H7 (cell line): ENCODE measurements at places on chromosomes 2 and 18. TPM values are rescaled to one million over a fixed set of nuclear protein-coding genes. Genes with fewer than 3 reads are reported as not detected.

The PSTPIP2 gene
- 0.42 and 0.74 TPM in 2 replicates for total RNA-seq

The GLI2 gene
- total RNA-seq: 37.3 and 41.4 TPM in 2 replicates

The NCKAP5 gene
- 0.15 and 0.55 TPM in 2 replicates for total RNA-seq

The GKN1 gene
- total RNA-seq: not detected in 2 replicates

The DBI gene
- 94.0 and 97.5 TPM in 2 replicates for total RNA-seq

The ADAM23 gene
- total RNA-seq: 5.8 and 6.1 TPM in 2 replicates

The UGT1A8 gene
- 0.22 TPM in 1 of 2 replicates, not detected in the other for total RNA-seq

The CAVIN2 gene
- total RNA-seq: 0.03 TPM in 1 of 2 replicates, not detected in the other

The CRACDL gene
- total RNA-seq: 0.04 and 0.24 TPM in 2 replicates

The CYTIP gene
- total RNA-seq: 0.87 TPM in 1 of 2 replicates, not detected in the other

The CD226 gene
- total RNA-seq: not detected in 2 replicates

The MYO5B gene
- total RNA-seq: 2.7 and 3.7 TPM in 2 replicates

The ARL6IP6 gene
- 52.8 and 54.9 TPM in 2 replicates for total RNA-seq

- DNase-seq: no peak
These were observed 196.0 kb downstream of the KCNS3 start for GRCh38 chr2:18074476-18074875.

DNA sequence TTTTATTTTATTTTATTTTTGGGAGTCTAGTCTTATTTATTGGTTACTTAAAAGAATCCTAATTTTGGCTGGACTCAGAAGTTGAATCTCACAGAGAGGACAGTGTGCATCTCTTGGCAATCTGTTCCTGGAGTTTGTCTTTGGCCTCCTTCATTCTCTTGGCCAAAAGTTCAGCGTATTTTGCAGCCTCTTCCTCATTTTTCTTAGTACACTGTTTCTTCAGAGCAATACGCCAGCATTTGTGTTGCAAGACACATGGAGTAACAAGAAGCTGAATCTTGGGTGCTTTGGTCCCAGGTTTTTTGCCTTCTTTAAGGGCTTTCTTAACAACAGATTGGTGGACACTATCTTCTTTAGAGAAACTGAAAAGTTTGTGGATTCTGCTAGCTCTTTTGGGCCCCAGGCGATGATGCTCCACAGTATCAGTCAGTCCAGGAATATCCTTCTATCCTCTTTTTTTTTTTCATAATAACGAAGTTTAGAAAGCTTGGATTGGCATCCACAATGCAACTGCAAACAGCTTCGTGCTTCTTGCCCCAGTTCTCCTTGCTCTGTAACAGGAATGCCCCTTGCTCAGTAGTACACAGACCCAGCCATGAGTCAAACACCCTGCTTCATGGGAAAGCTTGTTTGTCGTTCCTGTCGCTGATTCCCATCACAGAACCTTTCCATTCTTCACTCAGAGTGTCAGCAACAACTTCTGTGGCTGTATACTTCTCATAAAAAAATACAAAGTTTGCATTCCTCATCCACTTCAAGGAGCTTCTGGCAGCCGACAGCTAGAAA is 34.8 kb upstream of the RFX8 start:
- DNase-seq: no peak

DNA sequence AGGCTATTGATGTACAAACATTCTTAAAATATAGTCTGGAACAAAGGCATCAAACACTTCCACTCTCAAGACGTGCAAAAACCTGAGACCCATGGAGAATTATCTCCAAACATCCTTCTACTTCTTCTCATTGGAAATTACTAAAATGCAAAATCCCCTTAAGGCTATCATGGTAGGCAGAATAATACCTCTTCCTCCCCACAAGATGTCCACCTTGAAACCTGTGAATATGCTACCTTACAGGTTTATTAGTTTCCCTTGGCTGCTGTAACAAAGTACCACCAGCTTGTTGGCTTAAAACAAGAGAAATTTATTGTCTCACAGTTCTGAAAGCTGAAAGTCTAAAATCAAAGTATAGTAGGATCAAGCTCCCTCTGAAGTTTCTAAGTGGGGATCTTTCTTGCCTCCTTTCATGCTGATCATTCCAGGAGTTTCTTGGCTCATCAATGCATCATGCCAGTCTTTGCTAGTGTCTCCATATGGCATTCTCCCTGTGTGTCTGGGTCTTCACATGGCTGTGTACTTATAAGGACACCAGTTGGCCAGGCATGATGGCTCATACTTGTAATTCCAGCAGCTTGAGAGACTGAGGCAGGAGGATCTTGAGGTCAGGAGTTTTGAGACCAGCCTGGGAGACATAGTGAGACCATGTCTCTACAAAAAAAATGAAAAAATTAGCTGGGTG is 163.7 kb upstream of the NCK2 start:
- no peak for DNase-seq

GRCh38 chr2:216689397-216689796 is 6.0 kb downstream of the IGFBP5 start:
- no peak for DNase-seq

- DNase-seq: peak; percentile 40
These were observed 1.1 kb downstream of the MREG start for GRCh38 chr2:216012133-216012829.

DNA sequence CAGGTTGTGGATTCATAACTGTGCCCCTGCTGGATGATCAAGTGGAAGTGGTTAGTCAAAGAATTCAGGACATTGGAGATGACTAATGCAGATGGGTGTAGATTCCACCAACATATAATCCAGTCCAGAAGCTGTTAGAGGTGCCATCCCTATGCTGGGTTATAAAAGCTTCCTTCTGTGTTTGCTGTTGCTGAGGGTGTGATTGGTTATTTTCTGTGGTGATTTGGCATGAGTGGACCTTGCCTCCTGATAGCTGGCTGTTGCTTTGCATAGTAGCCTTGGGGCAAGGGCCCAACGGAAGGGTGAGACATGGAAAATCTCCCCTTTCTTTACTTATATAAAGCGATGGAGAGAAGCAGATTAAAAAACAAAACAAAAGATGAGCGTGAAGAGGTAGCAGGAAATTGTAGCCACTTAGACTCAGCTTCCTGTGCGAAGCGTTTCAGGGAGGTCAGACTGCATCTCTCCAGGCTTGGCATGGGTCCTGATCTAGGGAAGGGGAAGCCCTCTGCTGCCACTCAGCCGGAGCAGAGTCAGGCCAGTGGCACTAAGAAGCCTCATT is 190.4 kb downstream of the FMNL2 start:
- DNase-seq: no peak

GRCh38 chr18:7945882-7946281 is 378.8 kb downstream of the PTPRM start:
- DNase-seq: no peak

DNA sequence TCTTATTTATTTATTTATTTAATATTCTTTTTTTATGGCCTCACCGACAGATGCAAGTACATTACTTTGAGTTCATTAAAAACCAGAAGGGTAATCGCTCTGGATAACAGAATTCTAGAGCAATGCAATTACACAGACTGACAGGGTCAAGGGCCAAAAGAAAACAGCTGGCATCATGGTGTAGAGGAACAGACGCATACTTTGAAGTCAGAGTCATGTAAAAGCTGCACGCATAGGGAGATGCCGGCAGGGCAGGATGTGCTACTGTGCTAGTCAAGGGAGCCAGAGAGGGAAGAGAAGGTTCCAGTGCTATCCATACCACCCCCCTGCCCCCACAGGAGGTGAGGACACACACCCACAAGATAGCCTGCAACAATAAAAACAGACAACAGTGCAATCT is 115.2 kb upstream of the TFCP2L1 start:
- no peak for DNase-seq

DNA sequence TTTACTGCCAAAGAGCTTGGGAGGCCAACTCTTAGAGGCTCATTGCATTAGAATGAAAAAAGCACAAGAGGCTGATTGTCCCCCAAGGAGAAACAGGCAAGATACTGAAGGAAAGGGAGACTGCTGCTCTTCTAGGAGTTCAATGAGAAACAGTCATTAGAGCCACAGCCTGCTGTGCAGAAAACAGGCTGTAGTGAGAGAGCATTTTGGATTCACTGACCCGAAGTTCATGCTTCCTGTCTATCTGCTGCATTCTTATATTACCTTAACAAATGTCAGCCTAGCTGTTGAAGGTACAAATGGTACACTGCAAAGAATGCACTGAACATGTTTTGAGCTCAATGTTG is 423.3 kb downstream of the SETBP1 start:
- no peak for DNase-seq

DNA sequence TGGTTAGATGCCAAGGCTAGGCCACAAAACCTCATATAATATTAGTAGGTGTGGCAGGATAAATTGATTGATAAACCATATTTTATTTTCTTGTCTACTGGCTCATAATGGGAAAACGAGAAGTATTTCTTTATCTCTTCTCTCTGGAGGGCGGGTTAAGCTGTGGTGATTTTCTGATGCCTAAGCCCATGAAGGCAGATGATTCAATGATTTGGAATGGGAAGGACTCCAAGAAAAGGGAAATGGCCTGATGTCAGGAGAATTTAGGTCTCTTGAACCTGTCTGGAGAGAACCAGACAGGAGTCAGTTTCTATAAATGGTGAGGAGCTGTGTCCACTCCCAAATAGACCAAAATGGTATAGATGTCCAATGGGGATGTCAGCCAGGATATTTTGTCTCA is 18.7 kb upstream of the MAP4K3 start:
- DNase-seq: no peak

- no peak for DNase-seq
These were observed 70.9 kb downstream of the PTRHD1 start for GRCh38 chr2:24722141-24722790.

GRCh38 chr18:37432436-37433195 is 133.0 kb downstream of the CELF4 start:
- DNase-seq: no peak

DNA sequence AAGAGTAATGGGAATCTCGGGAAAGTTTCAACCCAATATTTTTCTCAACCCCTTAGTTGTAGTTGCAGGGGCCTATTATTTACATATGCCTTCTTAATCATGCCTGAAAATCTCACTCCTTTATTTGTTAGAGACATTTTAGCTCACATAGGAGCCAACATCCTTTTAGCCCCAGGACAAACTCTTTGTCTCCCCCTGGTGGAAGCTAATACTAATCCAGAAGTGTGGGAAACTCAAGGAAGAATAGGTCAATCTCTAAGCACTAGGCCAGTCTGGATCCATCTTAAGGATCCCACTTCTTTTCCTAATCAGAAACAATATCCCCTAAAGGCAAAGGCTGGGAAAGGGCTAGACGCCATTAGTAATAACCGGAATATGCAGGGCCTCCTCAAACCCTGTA is 550.9 kb upstream of the PKDCC start:
- DNase-seq: no peak

- peak; percentile 34 for DNase-seq
These were observed 15.3 kb upstream of the PRLH start for GRCh38 chr2:237551071-237551574.

GRCh38 chr2:46381871-46382270 is 84.7 kb downstream of the EPAS1 start:
- no peak for DNase-seq

DNA sequence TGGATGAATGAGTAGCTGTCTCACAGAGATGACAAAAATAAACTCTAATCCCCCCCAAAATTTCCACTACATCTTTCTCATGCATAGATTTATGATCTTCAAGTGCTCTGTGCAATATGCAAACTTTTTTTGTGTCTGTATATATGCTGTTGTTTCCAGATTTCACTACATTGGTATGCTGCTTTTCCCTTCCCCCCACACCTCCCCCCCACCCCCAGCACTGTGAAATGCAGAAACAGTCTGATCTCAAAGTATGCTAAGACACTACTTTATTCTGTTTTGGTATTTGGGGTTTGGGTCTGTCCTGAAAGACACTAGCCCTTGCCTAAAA is 524 bp upstream of the KLHL14 start:
- peak; percentile 22 for DNase-seq

- DNase-seq: no peak
These were observed 12.6 kb upstream of the ID2 start for GRCh38 chr2:8669157-8669817.

- DNase-seq: no peak
These were observed 58.2 kb downstream of the PLEKHM3 start for GRCh38 chr2:207967121-207967520.

- DNase-seq: no peak
These were observed 116.8 kb upstream of the EPC2 start for GRCh38 chr2:148527488-148528340.

DNA sequence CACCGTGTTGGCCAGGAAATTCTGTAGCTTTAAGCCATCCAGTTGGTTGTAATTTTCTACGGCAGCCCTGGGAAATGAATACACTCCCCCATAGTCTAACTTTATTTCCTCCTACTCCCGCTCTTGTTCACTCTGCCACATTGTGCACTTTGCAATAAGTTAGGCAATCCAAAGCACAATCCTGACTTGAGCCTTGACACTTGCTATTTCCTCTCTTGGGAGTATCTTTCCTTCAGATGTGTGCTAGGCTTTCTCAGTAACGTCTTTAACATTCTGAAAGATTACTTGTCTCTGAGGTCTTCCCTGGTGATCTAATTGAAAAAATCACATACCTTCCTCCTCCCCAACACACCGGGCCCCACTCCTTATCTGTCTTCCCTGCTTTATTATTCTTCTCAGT is 65.9 kb upstream of the RAB27B start:
- DNase-seq: no peak

DNA sequence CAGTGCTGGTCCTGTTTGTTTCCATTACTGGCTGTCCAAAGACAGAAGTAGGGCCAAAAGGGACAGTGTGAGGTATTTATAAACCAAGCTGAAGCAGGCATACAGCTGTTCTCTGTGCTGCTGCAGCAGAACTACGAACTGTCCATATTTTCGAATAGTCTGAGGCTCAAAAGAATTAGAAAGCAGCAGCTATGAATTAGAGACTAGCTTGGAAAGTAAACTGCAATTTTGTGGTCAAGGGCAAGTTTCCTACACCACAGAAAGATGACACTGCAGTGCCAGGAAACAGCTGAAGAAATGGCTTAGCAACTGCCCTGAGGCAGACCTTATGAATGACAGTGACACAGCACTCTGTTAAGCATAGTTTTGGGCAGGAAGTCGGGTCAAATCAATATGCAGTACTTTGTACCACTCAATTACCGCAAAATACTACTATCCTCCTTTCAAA is 125.3 kb downstream of the TMEM131 start:
- DNase-seq: no peak

DNA sequence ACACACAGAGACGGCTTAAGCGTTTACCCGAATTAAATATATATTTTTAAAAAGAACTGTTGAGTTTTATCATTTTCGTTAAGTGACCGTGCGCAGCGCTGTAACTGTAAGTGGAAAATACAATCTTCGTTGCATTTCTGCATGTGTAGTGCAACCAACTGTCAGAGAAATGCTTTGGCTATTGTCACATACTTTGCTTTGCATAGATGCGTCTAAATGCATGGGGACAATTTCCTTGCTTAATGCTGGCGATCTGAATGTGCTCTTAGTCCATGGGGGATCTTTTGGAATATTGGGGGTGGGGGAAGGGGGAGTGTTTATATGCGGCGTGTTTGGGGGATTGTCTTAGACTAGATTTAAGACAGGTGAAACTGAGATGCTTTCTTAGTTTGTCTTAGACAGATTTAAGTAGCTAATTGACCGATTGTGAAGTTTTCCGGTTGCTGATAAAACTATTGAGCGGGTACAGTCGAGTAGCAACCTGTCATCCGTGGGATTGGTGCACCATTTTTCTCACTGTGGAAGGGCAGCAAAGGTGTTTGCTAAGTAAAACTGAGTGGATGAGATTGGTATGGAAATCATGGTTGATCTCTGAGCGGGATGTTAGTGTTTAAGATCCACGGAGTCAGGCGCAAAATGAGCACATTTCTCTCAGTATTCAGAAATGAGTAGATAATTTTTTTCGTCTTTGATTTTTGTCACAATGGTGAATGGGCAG is 476 bp downstream of the VSNL1 start:
- DNase-seq: no peak
